AG09309 (cell line): ENCODE measurements at places on chromosomes 12 and 14.
A peak's percentile ranks its signal among the peaks of the same experiment; 100 is the strongest.

- DNase-seq = no peak
Measured at GRCh38 chr14:74504874-74505720, 11.5 kb downstream of the ISCA2 start.

GRCh38 chr14:50599700-50600444 is 39.9 kb downstream of the ATL1 start:
- DNase-seq = peak; percentile 29

- no peak for DNase-seq
Measured at GRCh38 chr12:92676710-92677109, 26.1 kb upstream of the PLEKHG7 start.

DNA sequence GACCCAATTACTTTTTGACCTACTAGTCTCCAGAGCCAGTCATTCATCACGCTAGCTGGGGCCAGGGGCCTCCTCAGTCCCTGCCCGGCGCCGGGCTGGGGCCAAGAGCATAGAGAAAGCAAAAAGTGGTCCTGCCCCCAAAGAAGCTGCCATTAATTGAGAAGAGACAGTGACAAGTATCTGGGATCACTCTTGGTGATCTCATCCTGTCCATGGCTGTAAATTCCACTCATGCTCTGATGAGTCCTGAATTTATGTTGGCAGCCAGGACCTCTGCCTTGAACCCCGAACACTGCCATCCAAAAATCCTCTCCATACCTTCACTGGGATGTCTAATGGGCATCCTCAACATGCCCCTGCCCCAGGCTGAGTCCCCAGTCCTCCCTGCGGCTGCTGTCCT is 34.4 kb upstream of the DLK1 start:
- no peak for DNase-seq

GRCh38 chr14:53389202-53389601 is 236.1 kb upstream of the DDHD1 start:
- no peak for DNase-seq

DNA sequence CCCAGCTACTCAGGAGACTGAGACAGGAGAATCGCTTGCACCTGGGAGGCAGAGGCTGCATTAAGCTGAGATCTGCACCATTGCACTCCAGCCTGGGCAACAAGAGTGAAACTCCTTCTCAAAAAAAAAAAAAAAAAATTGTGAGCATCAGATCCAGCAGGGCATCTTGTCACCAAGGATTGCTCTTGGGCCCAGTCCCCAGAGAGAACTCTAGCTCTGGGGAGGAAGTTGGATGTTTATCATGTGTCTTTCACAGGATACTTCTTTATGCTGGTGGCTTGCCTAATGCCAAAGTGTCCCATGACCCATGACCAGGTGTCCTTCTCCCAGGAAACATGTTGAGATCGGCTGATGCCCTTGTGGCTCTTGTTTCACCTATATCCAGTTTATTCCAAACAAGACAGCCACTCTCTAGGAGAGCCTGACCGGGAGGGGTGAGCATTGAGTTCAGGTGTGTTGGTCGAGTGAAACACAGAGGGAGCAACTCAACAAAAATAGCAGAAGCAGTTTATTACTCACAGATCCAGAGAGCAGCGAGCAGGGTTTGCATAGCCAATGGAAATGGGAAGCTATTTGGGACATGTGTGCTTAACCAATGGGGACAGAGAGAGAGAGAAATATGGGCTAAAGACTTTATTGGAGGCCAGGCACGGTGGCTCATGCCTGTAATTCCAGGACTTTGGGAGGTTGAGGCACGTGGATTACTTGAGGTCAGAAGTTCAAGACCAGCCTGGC is 6.6 kb upstream of the TCHP start:
- DNase-seq = no peak

DNA sequence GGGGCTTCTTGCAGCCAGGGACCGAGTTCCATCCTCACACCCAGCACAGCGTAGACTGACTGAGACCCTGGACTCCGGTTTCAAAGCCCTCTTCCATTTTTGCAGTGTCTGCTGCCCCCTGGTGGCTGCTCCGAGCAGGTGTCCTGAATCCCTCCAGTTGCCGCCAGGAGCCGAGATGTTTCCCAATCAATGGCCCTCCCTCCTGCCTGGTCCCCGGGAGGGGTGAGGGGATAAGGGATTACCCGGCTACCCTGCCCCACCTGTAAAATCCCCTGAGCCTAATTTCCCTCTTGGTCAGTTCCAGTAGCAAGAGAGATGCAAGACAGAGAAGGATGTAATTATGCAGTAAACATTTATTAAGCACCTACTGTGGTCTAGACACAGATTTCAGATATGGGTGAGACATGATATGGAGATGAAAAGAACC is 55.0 kb downstream of the PHETA1 start:
- DNase-seq = peak; percentile 5

DNA sequence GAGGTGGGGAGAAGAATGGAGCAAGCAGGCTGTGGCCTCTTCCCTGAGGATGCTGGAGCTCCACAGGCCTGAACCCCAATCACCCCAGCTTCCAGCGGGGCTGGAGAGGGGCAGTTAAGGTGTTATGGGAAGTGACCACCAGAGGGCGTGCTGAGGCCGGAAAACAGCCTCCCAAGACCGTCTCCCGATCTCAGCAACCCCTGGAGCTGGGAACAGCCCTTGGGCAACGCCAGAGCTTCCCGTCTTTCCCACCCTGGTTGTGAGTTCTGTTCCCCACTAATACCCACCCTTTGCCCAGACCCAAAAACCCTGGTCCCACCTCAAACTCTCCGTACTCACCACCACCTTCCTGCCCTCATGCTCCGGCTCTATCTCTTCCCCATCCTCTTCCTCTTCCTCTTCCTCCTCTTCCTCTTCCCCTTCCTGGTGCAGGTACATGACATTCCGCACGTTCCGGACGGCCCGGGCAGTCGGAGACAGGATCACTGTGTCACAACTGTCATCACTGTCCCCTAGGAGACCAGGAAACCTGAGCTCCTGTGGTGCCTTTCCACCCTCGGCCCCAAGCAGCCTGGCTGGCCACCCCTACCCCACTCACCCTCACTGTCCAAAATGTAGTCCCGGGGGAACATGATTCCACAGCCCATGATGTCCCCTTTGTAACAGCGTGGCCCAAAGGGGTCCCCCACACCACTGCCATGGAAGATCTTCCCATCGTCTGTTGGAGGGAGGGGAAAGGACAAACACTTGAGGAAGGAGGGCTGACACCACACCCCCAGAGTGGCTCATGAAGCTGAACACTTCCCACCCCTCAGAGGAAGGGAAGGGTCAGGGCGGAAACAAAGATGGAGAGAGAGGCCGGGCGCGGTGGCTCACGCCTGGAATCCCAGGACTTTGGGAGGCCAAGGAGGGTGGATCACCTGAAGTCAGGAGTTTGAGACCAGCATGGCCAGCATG is 12.9 kb downstream of the SPRYD3 start:
- DNase-seq = no peak

GRCh38 chr14:76904740-76905569 is 78.7 kb downstream of the LRRC74A start:
- DNase-seq = peak; percentile 96

DNA sequence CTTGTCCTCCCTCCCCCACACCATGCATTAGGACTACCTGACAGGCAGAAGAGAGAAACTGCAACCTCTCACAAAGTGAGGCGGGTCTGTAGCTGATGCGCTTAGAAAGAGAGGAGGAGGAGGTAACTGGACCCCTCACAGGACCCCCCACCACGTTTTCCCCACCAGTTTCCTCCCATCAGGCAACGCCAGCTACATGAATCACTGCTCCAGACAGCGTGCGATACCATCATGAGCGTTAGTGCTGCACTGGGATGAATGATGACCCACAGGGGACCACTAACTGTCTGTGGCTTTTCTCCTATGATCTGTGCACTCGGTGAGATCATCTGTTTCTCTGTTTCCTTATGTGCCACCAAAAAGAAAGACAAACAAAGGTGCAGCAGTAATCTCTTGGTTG is 77.7 kb downstream of the KCNK10 start:
- DNase-seq = no peak

GRCh38 chr14:88323086-88323522 is at the start of gene KCNK10:
Gene KCNK10 (minus strand): TSS chr14:88323269. CDS start chr14:88322798, 471 bp downstream.
- DNase-seq = no peak

- no peak for DNase-seq
Measured at GRCh38 chr14:21069388-21070082, 569 bp upstream of the ARHGEF40 start.

DNA sequence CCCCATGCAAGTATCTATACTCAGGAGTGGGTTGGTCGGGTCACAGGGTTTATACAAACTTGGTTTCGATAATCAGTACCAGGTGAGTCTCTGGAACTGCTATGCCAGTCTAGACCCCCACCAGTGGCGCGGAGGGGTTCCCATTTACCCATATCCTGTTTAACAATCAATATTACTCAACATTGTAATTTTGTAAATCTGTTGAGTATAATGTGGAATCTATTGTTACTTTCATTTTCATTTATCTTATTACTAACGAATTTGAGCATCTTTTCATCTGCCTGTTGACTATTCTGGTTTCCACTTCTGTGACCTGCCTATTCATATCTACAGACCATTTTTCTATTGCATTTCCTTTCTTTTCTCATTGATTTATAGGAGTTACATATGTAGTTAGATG is 275.2 kb upstream of the CRY1 start:
- DNase-seq = no peak

DNA sequence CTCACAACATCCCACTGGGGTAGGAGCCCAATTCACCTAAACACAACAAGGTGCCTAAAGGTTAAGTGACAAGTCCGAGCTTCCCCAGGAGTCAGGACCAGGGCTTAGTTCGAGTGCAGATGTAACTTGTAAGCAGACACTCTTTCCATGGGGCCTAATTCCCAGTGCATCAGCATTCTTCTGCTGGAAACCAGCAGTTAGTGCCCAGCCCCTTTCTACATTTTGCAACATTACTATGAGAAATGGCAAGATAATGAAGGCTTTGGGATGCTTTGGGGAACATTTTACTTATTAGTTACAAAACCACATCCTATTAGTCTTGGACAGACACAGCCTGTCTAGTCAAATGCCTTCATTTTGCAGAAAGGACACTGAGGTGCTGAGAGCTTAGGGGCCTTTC is 179.8 kb downstream of the CALM1 start:
- DNase-seq = peak; percentile 17

GRCh38 chr12:132385923-132386751 is 56.7 kb upstream of the GALNT9 start:
- DNase-seq = no peak

- no peak for DNase-seq
Measured at GRCh38 chr14:77306851-77307496, 13.7 kb downstream of the POMT2 start.

GRCh38 chr14:65115615-65116014 is 13.3 kb upstream of the MAX start:
- DNase-seq = no peak
